Astrocyte of the spinal cord (primary cell): ENCODE measurements at places on chromosomes 12 and 14.
A peak's percentile ranks its signal among the peaks of the same experiment; 100 is the strongest.

GRCh38 chr14:99511421-99512109 is 30.4 kb downstream of the CCNK start:
- peak; percentile 44 for DNase-seq

DNA sequence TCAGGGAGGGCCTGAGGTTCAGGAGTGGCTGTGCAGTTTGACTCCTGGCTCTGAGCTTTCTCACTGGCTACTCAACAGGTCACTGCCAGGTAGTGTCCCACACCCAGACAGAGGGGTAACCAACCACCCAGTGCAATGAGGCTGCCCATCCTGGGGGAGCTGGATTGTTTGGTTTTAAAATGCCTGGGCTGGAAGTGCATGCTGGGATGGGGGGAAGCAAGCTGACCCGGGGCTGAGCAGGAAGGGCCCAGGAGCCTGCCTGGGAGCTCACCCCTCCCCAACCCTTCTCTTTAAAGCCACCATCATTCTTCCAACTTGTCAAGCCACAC is 12.6 kb upstream of the ABHD12B start:
- no peak for DNase-seq

GRCh38 chr12:4280351-4281163 is 7.0 kb downstream of the CCND2 start:
- DNase-seq: no peak

DNA sequence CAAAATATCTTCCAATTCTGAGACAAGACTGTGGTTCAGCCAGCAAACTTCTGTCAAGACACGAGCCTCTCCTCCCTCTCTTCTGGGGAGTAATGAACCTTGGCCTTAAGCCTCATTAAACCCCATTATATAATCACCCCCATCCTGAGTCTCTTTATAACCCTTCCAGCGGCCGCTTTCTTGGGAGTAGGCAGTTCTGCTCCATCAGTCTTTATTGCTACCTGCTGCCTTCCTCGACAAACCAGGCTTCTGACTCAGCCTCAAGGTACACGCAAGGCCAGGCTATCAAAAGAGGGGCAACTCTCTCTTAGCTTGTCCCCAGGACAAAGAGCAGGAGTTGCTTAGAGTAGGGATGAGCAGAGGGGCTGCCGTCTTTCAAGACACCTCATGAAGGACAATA is 300.8 kb upstream of the NOS1 start:
- no peak for DNase-seq

GRCh38 chr14:104246401-104247335 is 108.3 kb downstream of the KIF26A start:
- DNase-seq: no peak

DNA sequence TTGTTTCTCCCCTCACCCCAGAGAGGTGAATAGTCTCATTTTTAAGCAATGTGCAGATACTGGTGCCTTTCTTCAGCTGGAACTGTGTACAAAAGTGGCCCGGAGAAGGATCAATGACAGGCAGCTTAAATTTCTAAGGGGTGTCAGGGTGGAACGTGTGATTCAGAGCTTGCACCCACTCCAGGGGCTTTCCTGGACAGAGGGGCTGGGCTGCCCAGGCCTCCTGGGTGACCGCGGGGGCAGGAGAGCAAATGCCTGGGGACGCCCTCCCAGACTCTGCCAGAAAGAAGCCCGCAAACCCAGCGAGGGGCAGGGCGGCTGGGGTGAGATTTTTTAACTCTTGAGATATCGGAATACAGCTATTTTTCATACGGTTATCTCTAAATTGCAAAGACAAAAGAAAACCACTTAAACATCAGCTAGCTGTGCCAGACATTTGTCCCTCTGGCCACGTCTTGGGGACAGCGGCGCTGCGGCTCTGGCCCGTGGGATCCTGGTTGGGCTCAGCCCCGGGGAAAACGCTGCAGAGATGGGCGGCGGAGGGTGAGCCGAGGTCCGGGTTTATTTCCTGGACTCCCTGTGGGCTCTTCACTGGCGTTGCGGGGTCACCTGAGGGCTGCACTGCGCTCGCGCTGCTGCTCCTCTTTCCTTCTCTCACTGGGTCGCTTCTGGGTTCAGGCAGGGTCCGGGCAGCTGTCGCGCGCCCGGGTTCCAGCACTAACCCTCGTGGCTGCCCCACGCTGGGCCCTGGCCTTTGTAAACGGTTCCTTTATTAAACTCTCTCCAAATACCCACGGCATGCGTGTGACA is 35.8 kb downstream of the NFKBIA start:
- no peak for DNase-seq

DNA sequence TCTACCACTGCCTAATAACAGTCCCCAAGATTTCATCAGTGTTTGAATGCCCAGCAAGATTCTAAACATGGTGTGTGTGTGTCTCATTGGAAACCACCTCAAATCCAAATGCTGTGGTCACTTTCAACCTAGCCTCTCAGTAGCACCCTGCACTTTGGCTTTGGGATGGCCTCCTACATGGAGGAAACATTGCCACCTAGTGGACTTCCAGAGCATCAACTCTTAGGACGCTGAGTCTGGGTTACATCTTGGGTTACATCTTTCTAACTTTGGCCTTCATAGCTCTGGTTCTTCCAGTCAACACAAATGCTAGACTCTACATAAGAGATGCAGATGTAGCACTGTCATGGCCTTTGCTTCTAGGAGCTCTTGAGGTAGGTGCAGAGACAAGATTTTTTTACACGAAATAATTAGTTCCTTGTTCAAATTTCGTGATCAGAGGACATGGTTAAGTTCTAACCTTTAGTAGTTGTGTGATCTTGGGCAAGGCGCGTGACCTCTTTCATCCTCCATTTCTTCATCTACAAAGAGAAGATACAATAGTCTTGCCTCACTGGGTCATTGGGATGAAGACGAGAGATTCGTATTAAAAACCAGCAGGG is 113.5 kb upstream of the VASH1 start:
- peak; percentile 52 for DNase-seq

DNA sequence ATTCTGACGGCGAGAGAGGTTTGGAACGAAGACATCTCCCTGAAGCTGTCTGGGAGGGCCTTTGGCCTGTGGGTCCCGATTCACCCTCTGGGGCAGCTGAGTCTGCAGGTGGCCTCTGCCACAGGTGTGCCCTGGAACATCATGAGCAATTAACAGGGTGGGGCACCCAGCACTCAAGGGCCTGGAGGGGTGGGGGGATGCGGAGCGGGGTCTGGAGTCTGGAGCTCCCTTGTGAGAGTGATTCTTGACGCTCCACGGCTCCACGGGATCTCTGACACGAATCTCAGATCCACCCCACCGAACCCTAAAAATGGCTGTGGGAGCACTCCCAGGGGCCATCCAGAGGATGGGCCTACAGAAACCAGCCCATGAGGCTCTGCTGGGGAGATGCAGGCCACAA is 8.3 kb downstream of the ITPK1 start:
- no peak for DNase-seq

DNA sequence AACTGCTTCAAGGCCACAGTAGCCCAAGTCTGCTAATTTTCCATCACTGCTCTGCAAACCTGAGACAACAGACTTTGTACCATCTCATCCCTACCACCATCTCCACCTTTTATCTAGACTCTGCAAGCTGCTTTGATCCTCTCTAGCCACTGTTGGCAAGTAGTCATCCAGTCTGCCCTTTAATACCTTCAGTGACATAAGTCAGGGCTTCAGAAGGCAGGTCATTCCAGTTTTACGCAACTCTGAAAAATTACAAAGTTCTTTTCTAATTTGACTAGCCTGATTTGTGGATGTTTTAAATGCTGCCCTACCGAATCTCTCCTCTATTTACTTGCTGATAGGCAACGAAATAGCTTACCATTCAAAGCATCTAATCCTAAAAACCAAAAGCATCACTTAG is 2.8 kb downstream of the FERMT2 start:
- no peak for DNase-seq

DNA sequence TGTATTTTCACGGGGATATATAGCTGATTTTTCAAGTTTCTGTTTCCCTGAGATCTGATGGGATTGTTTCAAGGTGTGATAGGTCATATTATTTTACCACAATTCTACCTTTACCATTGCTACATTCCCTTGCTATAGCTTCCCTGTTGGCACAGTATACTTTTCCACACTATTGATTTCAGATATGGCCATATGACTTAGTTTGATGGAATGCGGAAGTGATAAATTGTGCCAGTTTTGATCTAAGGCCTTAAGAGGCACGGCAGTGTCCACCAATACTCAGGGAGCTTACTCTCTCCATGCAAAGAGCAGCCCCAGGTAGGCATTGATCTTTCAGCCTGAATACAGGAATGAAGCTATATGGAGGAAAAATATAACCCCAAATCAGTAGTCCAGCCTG is 315.7 kb downstream of the SLC16A7 start:
- DNase-seq: no peak

DNA sequence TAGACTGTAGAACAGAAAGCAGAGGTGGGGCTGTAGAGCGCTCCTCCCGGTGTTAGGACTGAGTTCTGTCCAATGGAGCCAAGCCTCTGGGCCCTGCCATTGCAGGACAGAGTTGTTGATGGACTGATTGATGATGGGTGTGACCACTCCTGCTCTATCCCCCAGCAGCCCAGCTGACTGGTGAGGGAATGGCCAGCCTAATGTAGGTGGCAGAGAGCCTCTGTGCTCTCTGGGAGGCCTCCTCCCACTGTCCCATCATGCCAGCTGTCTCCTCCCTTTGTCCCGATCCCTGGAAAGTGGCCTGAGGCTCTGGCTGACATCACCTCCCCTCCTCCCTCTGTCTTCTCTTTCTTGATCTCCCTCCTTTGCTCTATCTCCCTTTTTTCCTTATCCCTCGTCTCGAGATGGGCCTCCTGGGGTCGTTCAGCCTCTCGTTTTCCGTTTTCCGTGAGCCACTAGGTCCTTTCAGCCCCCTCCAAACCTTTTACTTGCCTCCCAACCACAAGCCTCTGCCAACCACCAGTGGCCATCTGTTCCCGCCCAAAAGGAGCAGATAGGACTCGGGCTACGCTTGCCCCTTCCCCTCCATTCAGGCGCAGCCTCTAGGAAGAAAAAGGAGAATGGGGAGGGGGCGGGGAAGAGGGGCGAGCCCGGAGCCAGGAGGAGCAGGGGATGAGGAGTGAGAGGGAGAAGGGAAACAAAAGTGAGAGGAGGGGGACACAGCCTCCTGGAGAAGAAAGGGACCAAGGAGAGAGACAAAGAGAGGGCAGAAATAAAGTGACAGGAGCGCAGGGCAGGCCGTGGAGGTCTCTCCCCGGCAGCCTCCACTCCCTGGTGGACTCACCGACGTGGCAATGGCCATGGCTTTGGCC is 572 bp downstream of the EFS start:
- no peak for DNase-seq

DNA sequence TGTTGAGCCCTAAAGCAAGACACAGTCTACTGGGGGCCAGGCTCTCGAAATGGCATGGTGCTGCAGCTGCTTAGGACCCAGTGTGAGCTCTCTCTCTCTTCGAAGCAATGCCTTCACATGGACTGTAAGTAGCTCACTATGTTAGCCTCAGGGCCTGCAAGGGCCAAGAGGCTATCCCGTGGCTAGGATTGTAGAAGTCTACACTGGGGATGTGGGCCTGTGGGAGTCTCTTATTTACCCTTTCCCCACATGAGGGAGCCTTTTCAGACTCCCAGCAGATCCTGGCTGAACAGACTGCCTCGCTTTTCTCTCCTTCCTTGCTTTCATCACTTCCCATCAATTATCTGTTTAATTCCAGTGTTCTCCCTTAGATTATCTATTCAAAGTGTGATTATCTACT is 101.4 kb downstream of the GPR65 start:
- no peak for DNase-seq

- no peak for DNase-seq
Measured at GRCh38 chr12:10293151-10293550, 14.5 kb upstream of the KLRD1 start.

DNA sequence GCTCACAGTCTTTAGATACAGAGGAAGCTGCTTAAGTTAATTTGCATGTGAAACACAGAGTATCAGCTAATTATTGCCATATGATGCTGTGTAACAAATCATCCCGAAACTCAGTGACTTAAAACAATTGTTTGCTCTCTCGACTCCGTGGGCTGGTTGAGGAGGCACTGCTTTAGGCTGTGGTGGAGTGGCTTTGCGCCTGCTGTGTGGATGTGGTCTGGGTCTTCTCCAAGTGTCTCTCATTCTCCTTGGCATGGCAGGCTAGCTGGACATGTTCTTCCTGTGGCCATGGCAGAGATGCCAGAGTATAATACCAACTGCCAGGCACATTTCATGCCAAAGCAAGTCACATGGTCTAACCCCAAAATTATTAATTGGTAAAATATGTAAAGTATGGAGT is 40.9 kb downstream of the PELI2 start:
- DNase-seq: no peak

DNA sequence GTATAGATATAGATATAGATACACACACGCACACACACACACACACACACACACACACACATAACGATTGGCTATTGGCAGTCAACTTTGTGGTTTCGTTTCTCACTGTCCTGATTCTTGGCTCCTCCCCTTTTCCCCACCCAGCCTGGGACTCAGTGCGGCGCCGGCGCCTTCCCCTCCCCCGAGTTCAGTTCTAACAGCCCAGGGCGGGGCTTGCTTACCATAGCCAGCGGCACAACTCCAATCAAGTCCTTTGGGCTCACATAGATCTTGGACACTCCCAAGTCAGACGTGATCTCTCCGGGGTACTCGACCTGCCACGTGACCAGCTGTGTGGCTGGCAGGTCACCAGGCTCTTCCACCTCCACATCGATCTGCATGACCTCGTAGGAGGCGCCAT is 484.1 kb downstream of the GLT1D1 start:
- no peak for DNase-seq

- DNase-seq: no peak
Measured at GRCh38 chr14:33250963-33251362, 312.3 kb downstream of the NPAS3 start.
